ENCODE measurements at places on chromosomes 1 and 21. TPM values are rescaled to one million over a fixed set of nuclear protein-coding genes. Genes with fewer than 3 reads are reported as not detected.

RBM11 gene
- 0.91 TPM for total RNA-seq

GPR25 gene
- not detected for total RNA-seq

PRKAA2 gene
- total RNA-seq = 2.3 TPM

AGMAT gene
- 2.3 TPM for total RNA-seq

SH3D21 gene
- 0.91 TPM for total RNA-seq

RHD gene
- total RNA-seq = not detected

Measured in epithelial cell of umbilical artery (primary cell).